ENCODE measurements at places on chromosomes 4 and X.

GRCh38 chrX:134891652-134892051, 99.1 kb upstream of the SMIM10 start:
- DNase-seq, result no peak

- no peak for DNase-seq
Observed at GRCh38 chr4:84733343-84734033, 150.6 kb downstream of the CDS1 start.

DNA sequence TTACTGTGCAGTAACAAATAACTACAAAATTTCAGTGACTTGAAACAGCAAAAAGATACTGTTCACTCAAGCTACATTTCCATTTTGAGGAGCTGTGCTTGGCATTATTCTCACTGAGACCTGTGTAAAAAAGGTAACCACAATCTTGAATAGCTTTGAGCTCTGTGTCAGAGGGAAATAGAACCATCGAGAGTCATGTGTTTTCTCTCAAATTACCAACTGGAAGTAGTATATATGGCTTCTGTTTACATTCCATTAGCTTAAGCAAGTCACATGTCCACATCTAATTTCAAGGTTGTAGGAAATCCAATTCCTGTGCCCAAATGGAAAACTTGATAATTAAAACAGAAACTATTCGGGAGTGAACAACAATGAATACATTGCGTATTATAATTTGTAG, 82.9 kb upstream of the BANK1 start:
- DNase-seq, result no peak

- DNase-seq, result no peak
Observed at GRCh38 chr4:168885400-168885799, 124.7 kb downstream of the CBR4 start.

GRCh38 chr4:2781911-2782310, 11.0 kb upstream of the SH3BP2 start:
- no peak for DNase-seq

GRCh38 chr4:14965071-14965470, 37.2 kb upstream of the CPEB2 start:
- DNase-seq, result no peak

DNA sequence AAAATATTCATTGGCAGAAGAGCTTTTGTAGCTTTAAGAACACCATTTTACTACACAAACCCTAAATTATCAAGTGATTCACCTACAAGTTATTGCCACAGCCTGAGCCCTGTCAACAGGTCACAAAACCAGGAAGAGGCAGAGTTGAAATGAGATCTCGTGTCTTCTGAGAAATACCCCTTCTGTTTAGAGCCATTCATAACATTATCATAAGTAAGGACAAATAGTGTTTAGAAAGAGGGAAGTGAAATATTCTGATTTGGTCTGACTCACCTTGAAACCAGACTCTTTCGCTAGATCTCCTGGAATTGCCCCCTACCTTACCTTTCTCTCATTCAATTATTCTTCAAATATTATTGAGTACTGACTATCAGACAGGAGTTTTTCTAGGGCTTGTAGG, 5.9 kb downstream of the ETDB start:
- no peak for DNase-seq

DNA sequence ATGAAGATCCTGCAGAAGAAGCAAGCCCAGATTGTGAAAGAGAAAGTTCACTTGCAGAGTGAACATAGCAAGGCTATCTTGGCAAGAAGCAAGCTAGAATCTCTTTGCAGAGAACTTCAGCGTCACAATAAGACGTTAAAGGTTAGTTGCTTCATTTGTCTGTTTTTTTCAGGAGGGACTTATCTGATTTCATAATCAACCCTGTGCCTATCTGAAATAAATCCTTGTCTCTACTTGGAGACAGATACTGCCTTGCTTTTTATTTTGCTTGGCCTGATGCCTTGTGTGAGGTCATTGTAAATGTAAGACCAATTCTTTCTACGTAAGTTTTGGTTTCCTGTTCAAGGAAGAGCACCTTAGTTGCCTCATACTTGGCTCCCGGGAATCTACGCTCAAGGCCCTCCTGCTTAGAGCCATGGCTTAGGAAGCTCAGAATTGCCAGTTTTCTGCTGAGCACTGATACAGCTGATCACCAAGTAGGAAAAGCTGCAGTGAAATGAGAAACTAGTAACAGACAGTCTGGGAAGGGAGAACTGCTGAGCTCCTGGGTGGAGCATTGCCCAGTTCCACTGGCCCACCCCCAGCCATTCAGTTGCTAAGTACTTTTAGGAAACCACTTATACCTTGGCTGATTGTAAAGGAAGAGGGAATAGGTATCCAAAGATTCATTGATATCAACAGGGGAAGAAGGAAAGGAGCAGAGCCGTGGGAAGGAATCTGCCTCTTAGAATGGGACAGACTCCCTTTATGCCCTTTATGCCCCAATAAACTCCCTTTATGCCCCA, 41.8 kb downstream of the RBBP7 start:
- no peak for DNase-seq

GRCh38 chrX:41421071-41421729, 25.9 kb upstream of the NYX start:
- DNase-seq, result no peak

DNA sequence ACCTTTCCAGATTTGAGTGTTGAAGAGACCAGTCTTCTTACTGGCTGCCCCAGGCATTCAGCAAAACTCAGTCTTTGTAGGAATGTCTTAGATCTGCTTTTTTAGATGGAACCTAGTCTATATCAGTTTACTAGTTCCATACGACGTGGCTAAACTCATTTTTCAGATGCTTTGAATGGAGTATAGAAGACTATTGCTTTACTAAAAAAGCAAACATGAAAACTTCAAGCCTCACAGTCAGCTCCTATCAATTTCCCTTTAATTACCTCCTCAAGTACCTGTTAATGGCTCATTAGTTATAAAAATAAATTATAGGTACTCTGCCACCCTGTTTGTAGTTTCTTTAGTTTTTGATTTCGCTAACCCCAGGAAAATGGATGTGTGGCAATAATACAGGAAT, 63.0 kb upstream of the STOX2 start:
- no peak for DNase-seq

DNA sequence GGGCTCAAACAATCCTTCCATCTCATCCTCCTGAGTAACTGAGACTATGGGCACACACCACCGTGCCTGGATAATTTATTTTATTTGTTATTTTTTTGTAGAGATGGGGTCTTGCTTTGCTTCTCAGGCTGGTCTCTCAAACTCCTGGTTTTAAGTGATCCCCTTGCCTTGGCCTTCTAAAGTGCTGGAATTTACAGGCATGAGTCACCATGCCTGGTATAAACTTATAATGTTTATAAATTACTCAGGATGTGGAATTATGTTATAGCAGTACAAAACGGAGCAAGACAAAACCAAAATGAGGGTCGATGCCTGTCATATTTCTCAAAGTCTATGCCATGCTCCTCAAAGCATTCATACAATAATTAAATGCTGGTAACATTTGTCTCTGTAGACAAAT, 29.8 kb upstream of the TEX13C start:
- DNase-seq, result no peak

DNA sequence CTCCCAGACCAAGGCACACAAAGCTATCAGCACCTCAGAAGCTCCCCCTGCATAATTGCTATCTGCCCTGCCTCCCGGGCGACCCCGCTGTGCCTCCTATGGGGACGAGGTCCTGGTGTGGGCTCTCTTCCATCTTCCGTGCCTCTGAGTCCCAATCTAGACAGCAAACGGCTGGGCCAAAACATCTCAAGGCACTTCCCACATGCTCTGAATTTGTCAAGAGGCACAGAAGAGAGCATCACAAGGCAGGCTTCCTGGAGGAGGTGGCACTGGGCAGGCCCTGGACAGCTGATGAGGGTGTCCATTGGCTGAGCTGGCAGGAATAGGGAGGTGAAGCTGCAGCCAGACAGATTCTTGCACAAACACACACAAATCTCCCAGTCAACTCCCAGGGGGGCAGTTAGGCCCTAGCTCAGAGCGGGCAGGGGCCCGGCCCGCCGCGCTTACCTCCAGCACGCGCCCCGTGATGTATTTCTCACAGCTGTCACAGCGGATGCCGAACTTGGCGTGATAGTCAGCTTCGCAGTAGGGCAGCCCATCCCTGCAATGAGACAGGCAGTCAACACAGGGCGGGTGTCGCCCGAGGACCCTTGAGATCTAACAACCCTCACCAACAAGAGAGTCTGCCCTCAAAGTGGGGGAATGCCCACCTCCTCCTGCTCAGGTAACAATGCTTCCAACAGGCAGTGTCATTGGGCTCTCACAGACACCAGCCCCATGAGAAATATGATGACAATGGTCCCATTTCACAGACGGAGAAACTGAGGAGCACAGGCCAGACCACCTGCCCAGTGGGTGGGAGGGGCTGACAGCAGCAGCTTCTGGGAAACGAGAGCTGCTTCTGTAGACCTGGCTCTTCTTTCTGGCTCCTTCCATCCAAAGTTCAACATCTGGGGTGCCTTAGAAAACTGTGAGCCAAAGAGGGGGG, 81.2 kb downstream of the ABLIM2 start:
- no peak for DNase-seq

DNA sequence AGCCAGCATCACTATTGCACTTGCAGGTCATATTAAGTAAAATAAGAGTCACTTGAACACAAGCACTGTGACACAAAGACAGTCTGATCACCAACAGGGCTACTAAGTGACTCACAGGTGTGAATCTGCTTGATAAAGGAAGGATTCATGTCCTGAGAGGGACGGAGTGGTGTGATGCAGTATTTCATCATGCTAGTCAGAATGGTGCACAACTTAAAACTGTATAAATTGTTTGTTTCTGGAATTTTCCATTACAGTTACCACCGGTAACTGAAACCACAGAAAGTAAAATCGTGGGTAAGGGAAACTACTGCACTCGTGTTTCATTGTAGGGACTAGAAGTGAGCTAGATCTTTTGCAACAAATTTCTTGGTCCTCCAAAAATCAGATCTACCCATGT, 109.7 kb downstream of the ELOVL6 start:
- DNase-seq, result no peak

GRCh38 chr4:88674979-88675378, 22.6 kb downstream of the NAP1L5 start:
- DNase-seq, result peak; percentile 48

DNA sequence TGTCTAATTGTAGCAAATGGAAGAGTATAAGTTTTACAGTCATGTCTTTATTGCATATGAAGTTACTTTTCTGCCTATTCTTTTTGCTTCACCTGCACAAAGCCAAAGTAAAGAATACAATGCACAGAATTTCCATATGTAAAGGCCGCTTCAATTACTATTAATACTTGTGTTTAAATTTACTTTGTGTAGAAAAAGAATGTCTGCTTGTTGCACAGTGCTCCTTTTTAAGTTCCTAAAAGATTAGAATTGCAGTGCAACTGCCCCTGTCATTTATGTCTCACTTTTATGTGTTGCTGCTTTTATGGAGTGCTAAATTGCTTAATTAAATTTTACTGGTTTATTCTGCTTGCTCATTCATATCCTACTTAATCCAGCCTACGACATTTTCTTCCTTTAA, 830.5 kb downstream of the PDHA2 start:
- no peak for DNase-seq

DNA sequence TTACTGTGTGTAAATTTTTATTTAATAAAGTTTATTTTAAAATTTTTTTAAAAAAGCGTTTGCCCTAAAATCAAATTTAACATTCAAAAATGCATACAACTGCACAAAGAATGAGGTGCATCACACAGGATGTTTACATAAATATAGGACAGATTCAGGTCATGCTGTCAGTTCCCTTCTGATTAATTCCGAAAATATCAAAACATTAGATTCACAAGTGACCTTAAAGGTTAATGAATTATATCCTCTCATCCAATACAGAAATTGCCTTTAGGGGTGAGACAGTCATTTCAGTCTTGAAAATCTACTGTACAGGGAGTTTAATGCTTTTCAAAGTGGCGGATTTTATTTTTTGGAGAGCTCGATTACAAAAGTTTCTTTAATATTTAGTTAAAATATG, 208.7 kb upstream of the FTHL17 start:
- no peak for DNase-seq

GRCh38 chr4:48249378-48249777, 20.3 kb downstream of the TEC start:
- no peak for DNase-seq

- peak; percentile 56 for DNase-seq
Observed at GRCh38 chr4:156946516-156947424, 24.8 kb downstream of the PDGFC start.

- DNase-seq, result peak; percentile 10
Observed at GRCh38 chrX:67781132-67781531, 237.3 kb downstream of the AR start.

- no peak for DNase-seq
Observed at GRCh38 chr4:74397748-74398426, 32.9 kb downstream of the EREG start.

GRCh38 chrX:15525664-15526416, 25.2 kb downstream of the BMX start:
- no peak for DNase-seq

- no peak for DNase-seq
Observed at GRCh38 chr4:86890790-86891189, 1.4 kb downstream of the C4orf36 start.

GRCh38 chrX:68550193-68550592, 51.3 kb downstream of the YIPF6 start:
- no peak for DNase-seq

DNA sequence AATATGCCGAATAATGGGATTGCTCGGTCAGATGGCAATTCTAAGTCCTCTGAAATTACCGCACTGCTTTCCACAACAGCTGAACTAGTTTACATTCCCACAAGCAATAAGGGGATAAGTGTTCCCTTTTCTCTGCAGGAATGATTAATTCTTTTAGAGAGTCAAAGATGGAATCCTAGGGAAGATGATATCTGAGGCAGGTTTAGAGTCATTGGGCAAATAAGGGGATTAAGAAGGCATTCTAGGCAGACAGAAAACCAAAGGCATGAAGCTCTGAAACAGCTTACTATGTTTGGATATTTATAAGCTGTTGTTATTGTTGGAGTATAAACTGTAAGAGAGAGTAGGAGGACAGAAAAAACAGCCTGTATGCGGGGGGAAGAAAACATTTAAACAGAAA, 85.7 kb downstream of the TET2 start:
- no peak for DNase-seq

GRCh38 chrX:46673620-46674359, 85.1 kb downstream of the SLC9A7 start:
- no peak for DNase-seq

DNA sequence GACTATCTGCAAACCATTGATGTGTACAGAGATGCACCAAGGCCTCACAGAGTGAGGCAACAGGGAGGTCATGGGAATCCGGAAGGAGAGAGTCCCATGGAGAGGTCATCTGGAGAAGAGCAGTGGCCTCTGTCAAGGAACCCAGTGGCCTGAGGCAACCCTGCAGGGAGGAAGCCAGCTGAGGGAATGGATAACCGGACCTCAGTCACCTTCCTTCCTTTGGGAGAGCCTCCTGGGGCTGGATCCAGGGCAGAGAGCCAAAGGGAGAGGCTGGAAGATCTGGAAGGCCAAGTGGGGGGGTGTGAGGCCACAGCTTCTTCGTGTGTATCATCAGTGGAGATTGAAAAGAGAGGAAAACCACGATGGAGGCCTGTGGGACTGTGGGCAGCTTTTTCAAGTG, 24.3 kb upstream of the CD38 start:
- no peak for DNase-seq

- no peak for DNase-seq
Observed at GRCh38 chrX:27751976-27752375, 55.8 kb upstream of the MAGEB10 start.

GRCh38 chr4:189033801-189034347, 894.6 kb downstream of the TRIML1 start:
- DNase-seq, result no peak

GRCh38 chr4:122833999-122834398, 7.4 kb downstream of the FGF2 start:
- no peak for DNase-seq

- DNase-seq, result no peak
Observed at GRCh38 chr4:161419822-161420221, 744.0 kb downstream of the FSTL5 start.

- no peak for DNase-seq
Observed at GRCh38 chr4:147975325-147975724, 243.4 kb downstream of the ARHGAP10 start.
